ENCODE measurements at places on chromosomes 4 and X.

DNA sequence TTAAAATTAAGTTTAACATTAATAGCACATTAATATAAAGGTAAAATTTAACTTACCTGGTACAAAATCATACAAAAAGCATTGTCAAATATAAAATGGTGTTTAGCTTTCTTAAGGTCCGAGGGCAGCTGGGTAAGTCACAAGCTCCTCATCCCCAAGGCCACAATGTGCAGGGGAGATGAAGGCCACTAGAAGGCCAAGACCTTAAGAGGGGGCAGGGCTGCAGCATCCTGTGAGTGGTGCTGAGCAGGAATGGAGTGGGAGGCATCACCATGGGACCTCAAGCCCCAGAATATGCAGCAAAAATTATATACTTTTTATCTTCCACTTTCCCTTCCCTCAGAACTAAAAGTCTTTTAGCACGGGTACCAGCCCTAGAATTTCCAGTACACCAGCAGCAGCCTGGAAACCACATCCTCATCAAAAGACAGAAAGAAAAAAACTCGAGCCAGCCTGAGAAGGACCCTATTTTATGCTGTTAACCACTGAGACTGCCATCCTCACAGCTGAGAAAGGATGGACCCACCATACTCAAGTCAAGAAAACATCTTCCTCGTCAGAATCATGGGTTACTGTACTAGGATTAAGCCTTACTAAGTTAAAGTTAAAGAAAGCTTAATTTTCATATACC lies 13.0 kb upstream of the RHOXF2 start:
- peak; percentile 24 for DNase-seq

- no peak for DNase-seq
Measured at GRCh38 chr4:189845145-189845846, 95.4 kb upstream of the FRG1 start.

GRCh38 chrX:37746218-37746941 lies 33.5 kb upstream of the CYBB start:
- DNase-seq, result peak; percentile 80

- DNase-seq, result peak; percentile 19
Measured at GRCh38 chrX:24285082-24285481, 28.8 kb downstream of the SUPT20HL2 start.

DNA sequence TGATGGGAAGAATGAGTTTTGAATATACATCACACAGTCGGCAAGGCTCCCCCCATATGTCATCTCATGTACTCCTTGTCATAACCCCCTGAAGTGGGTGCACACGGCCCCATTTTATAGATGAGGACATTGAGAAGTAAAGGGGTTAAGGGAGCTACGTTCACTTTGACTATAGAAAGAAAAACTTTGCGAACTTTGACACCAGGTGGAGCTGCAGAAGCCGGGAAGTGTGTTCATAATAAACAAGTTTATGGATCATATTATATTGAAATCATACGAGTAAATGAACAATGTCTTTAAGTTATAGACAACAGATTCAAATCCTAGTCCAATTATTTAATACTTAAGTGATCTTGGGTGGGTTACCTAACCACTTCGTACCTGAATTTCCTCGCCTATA lies 203.8 kb upstream of the PITX2 start:
- no peak for DNase-seq

DNA sequence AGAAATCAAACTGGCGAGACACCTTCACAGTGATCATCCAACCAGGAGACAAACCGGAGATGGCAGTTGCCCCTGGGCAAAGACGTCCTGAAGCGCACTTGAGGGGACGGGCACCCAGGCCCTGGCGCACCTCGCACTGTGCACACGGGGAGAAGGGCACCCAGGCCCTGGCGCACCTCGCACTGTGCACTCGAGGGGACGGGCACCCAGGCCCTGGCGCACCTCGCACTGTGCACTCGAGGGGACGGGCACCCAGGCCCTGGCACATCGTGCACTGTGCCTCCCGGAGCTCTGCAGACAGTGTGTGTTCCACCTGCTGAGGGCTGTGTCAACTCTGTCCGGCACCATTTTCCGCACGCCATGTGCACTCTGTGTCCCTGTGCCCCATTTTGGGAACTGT lies 34.6 kb upstream of the CPLX1 start:
- no peak for DNase-seq

DNA sequence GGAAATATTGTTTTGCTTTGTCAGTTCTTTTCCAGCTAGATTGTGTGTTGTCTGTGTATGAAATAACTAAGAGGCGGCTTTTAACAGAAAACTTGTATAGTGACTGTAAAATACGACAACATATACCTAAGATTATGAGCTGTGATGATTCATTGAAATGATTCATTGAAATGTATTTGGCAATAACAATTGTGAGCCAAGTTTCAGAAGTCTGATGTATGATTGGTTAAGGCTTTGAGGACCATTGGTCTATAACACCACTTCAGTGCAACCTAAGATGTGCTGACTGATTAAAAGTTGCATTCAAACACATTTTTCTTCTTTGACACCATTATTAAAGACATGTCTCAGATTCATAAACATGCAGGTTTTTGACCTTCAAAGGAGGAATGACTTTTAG lies 76.6 kb downstream of the PTPN13 start:
- no peak for DNase-seq

- no peak for DNase-seq
Measured at GRCh38 chr4:151948351-151949016, 187.7 kb upstream of the GATB start.

DNA sequence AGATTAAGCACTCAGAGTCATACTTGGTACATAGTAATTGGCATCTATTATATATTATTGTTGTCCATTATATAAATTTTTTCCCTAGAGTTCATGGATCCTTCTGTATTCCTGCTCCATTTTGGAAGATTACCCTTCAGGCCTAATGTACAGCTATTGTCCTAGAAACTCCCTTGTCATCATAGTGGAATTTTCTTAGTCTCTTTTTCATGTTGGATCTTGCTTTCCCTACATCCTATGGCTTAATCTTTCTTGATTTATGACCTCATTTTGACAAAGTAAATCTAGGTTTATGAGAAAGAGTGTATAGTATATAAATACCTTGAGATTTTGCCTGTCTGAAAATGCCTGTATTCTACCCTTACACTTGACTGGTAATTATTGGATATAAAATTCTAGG lies 22.1 kb downstream of the ARMCX4 start:
- DNase-seq, result no peak

DNA sequence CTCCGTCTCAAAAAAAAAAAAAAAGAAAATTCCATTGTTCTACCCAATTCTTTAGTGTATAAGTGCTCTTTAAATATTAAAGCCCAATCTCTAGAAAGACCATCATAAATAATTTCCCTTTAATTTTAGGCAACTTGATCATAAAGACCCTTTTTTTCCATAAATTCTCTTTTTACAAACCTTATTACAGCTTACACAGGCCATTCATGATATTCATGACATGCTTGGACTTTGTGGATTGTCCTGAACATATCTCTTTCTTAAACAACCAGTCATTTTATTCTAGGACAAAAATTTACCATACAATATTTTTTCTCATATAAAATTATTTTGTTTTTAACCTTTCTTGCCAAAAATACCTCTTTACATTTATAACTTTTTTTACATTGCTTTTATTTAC lies 30.5 kb downstream of the TLR8 start:
- no peak for DNase-seq

DNA sequence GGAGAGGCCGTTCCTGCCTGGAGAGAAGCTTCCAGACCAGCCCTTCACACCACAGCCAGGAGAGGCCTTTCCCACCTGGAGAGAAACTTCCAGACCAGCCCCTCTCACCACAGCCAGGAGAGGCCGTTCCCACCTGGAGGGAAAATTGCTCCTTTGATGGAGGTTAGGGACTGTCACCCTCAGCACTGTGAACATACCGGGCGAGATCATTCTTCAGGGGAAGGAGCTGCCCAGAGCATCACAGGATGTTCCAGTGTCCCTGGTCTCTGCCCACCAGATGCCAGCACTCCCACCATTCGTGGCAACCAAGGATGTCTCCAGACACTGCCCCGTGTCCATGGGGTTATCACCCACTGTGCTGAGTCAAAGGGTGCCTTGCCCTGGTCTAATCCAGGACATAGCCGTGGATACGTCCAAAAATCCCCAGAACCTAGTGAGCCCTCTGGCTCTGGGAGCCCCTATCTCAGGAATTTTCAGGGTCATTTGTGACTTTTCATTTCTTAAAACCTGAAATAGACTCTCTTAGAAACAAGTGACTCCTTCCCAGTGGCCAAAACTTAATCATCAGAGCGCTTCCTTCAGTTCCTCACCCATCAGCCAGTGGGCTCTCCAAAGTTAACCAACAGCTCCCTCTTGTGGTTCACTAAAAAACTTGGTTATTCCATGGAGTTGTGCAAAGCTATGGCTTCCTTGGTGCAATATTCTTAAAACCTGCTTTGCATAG lies 80.2 kb downstream of the CRMP1 start:
- peak; percentile 58 for DNase-seq

DNA sequence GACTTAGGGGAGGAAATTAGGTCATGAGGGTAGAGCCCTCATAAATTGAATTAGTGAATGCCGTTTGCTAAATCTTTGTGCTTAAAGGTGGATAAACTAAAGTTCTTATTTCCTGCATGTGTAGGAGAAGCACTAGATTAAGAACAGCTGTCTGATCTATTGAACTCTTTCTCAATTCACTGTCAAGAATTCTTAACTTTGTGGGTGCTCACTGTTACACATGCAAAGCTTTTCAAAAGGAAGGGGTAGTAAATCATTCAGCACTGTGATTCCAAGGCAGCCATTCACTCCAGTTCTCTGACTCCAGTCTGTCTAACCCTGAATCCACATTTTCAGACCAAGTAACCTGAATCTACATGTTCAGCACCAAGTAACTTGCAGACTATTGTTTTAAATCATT lies 1520.1 kb downstream of the PCDH18 start:
- no peak for DNase-seq

- DNase-seq, result no peak
Measured at GRCh38 chrX:152299787-152300186, 151.3 kb downstream of the GABRA3 start.

DNA sequence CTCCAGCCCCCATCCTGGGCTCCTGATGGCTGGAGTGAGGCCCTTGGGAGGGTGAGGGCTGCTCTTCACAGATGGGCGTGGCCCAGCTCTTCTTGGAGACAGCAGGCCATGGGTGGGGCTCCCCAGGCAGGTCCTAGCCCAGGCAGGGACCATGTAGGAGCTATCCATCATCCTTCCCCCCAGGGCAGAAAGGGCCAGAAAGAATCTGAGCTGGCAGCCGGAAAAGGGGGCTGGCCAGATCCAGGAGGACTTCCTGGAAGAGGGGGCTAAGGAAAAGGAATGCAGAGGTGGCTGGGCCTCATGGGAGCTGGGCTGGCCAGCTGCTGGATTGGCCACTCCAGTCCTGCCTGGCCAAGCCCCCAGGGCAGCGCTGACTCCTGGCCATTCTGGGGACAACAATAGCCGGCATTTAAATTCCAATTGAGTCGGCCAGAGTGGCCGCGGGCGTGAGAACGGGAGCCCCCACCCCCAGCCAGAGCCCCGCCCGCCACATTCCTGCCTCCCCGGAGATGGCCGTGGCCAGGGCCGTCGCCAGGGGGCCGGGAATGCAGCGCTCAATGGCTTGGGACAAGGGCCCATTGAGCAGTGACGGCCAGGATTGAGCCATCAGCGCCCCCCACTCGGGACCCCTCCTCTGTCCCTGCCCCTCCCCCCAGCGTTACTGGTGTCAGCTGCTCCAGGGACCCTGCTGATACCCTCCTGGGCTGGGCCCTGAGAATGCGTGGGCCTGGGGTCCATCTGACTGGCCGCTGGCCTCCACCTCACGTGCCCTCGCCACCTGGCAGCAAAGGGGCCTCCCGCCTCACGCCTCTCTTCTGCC lies 15.1 kb upstream of the FGFR3 start:
- DNase-seq, result no peak

DNA sequence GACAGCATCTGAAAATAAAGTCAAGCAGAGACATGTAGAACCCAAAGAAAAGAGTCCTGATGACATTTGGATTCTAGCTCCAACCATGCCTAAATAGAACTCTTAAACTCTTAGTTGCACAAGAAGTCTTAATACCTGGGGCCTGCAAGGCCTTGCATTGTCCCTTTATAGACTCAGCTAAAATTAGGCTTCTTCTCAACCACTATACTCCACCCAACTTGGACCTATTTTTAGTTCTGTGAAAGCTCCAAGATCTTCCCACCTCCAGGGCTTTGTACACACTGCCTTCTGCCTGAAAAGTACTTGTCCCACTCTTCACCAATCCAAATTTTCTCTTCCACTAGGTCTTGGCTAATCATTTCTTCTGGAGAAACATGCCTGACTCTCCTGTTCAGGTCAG lies 36.5 kb downstream of the PLK4 start:
- DNase-seq, result no peak

DNA sequence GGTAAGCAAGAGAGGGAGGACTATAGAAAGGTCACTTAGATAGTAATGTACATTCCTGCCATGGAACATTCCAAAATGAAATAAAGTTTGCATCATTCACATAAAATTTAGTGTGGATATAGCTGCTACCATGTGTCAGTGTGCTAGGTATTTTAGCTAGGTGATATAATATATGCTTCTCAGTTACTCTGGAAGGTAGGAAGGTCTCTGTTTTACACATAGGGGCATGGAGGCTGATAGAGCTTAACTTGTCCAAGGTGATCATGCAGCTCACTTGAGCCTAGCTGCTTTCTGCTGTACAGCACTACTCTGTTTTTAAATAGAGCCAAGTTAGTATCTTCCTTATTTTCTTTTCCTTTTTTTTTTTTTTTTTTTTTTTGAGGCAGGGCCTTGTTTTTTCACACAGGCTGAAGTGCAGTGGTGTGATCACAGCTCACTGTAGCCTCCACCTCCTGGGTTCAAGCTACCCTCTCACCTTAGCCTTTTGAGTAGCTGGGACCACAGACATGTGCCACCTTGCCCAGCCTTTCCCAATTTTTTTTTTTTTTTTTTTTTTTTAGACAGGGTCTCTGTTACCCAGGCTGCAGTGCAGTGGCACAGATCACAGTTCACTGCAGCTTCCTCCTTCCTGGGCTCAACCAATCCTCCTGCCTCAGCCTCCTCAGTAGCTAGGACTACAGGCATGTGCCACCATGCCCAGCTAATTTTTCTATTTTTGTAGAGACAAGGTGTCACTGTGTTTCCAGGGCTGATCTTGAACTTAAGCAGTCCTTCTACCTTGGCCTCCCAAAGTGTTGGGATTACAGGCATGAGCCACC lies 10.4 kb downstream of the AFF1 start:
- no peak for DNase-seq

DNA sequence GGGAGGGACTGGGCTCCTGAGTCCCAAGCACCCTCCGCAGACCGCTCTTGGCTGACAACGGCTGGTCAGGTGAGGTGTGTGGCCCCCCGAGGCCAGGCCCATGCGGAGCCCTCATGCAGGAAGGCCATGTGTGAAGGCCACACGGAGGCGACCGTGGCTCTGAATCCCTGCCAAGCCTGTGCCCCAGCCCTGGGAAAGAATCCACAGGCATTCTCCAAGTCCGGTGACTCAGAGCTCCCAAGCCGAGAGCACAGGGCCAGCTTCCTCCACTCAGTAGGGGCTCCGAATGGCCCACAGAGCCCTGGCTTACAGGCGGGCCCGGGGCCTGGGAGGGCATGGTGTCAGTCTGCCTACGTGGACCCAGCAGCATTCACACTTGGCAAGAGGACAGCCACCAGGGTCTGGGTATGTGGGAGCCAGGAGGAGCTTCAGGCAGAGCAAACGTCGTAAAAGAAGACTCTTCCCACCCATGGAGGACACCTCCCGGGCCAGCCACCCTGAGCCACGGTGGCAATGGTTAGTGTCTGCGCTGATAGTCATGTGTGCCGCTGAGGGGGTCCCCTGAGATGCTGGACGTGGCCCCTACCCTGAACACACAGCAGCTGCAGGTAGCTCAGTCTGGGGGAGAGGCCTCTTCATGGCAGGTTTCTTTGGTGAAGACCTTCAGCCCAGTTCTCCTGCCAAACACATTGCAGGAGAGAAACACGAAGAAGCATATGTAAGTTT lies 105.7 kb downstream of the PSAPL1 start:
- no peak for DNase-seq
